ENCODE measurements at places on chromosomes 2 and 18.

GRCh38 chr2:7773362-7774360 is 856.4 kb downstream of the RNF144A start:
- DNase-seq = peak; percentile 68

DNA sequence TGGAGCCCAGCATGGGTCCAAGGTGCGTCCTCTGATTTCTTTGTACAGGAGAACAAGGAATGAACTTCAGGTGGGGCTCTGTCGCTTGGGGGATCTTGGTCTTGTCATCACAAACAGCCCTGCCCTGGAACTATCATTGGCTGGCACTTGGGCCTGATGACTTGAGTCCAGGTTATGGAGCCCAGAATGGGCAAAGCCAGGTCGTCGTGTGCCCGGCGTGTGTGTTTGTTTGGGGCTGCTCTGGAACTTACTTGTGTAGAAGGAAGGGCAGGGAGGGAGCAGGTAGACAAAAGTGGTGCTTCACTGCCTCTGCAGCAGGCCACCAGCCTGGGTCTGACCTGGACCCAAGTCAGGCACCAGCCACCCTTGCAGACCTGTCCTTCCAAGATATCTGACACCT is 306.3 kb upstream of the HS6ST1 start:
- DNase-seq = no peak

- DNase-seq = no peak
Measured at GRCh38 chr2:137910641-137911040, 53.6 kb upstream of the HNMT start.

DNA sequence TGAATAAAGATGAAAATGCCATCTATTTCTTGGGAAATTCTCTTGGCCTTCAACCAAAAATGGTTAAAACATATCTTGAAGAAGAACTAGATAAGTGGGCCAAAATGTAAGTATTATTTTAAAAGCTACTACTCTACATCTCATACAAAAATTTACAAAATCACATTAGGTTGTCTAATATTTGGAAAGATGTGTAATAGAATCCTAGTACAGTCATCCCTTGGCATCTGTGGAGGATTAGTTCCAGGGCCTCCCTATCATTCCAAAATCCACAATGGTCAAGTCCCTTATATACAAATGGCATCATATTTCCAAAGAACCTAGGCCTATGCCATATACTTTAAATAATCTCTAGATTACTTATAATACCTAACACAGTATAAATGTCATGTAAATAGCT is 41.2 kb downstream of the KYNU start:
- no peak for DNase-seq

DNA sequence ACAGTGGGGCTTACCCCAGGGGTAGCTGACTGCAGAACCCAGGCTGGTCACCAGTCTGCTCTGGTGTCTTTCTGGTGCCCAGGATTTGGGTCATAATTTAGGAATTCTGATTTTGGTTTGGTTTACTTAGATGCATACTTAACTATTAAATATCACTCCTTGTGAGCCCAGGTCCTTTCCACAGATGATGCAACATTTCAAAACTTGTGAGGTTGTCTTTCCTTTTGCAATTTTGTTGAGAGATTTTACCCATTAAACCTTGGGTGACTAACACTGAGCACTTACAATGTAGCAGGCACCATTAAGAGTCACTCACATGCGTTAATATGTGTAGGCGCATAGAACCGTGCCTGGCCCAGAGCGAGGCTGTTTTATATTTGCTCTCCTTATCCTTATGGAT is 61.8 kb upstream of the RPL31 start:
- DNase-seq = no peak

DNA sequence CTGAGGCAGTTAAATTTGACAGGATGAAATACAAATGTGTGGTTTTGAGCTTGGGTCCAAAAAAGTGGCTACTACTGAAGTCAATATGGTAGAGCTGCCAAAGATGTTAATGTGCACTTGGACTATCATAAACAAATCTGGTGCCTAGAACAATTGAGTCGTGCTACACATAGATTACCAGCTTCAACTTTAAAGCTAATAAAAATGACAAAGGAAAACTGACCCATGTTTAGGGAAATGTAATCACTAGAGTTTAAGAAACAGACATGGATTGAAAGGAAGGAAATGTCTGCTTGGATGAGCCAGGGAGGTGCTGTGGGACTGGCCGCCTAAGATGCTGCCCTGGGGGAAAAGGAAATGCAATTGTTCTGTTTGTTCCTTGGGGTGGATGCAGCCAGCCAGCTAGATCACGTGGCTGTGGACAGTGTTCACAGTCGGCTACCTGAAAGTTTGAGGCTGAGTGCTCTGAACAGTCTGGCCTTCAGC is 36.6 kb downstream of the CYB5A start:
- DNase-seq = no peak

- DNase-seq = no peak
Measured at GRCh38 chr2:150125708-150126107, 361.8 kb downstream of the RND3 start.

All from stimulated activated CD8-positive, alpha-beta memory T cell treated with anti-CD3 and anti-CD28 coated beads, Interleukin-4, amount 100 ng/mL, for 48 hours (primary cell).